Small intestine (tissue), 16 donors: ENCODE measurements at places on chromosomes 2 and 18. TPM values are rescaled to one million over a fixed set of nuclear protein-coding genes. Genes with fewer than 3 reads are reported as not detected.

DNA sequence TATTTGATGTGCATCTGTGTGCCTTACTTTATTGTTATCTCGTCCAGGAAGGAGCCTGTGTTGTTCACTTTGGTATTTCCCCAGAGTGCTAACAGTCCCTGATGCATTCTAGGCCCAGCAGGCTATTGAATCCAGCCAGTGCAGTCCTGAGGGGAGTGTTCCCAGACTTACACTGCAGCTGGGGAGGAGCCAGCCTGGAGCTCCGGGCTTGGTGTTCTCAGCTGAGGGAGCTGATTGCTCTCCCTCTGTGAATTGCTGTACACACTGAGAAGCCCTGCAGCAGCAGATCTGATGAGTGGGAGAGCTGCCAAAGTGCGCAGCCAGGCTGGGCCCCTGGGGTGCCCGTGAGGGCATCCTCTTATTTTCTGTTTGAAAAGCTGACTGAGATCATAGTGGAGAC is 159.2 kb downstream of the GALNT3 start:
- H3K27ac ChIP-seq: no peak overlapping the region
- no peaks in the 10 kb centered on the region for H3K4me1 ChIP-seq
- H3K36me3 ChIP-seq: no peaks in the 10 kb centered on the region
- H3K4me3 ChIP-seq: no peak overlapping the region
- H3K27me3 ChIP-seq: no peaks in the 10 kb centered on the region

DNA sequence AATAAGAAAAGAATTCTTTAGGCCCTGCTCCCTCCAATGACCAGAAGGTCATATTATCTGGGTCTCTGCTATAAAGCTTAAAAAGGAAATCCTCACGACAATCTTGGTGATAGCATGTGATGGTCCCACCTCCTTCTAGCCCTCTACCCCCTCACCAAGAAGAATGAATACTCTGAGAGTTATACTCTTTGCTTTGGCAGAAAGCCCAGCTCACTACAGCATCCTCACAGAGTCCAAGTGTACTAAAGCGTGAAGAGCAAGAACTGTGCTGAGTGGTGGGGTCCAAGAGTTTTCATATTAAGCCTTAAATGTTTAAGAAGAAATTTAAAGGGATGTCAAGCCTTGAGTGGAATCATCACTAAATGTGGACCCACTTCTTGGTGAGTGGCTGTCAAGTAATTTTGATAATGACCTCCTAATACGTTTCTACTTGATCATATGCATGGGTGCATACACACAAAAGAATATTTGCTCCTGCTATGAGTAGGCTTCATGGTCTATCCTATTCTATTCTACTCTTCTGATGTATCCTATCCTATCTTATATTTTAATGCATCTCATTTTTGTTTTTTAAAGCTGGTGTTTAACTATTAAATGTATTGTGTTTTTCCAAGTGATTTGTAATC is 16.5 kb upstream of the SERPINB7 start:
- no peak overlapping the region for H3K4me3 ChIP-seq
- no peaks in the 10 kb centered on the region for H3K27me3 ChIP-seq
- H3K36me3 ChIP-seq: no peaks in the 10 kb centered on the region
- no peaks in the 10 kb centered on the region for H3K4me1 ChIP-seq

The CENPA gene
- 4.8 TPM for polyA plus RNA-seq

The SOCS6 gene
- 42.6 TPM for polyA plus RNA-seq

The SMARCAL1 gene
- 5.4 TPM for polyA plus RNA-seq

The GYPC gene
- 50.5 TPM for polyA plus RNA-seq

DNA sequence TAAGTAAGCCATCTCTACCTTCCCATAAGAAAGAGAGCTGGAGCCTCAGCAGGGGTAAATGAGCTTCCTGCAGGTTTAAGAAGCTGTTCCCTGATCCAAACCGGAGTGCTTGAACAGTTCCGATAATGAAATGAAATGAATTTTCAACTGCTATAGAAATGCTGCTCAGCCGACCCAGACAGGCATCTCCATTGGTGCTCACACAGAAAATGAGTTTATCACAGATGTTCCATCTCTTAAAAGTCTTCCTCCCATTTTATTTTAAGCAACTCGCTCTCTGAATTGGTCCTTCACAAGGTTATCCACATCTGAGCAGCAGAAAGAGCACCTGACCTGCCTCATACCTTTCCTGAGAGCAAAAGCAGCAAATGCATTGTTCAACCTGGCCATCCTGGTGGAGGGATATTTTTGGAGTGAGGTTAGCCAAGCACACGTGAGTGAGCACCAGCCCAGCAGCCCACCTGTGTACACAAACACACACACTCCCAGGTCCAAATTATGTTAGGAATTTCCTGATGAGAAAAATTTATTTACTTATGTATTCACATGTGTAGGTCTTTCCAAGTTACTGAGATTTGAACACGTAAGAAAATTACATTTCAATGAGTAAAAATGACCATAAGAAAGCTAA is 42.2 kb upstream of the CCDC68 start:
- no peaks in the 10 kb centered on the region for H3K36me3 ChIP-seq
- H3K27ac ChIP-seq: no peak overlapping the region
- H3K4me1 ChIP-seq: no peaks in the 10 kb centered on the region

- peak; percentile 43 for DNase-seq
- peak overlapping the region; percentile 32 for H3K27ac ChIP-seq
- H3K27me3 ChIP-seq: no peaks in the 10 kb centered on the region
- no peaks in the 10 kb centered on the region for H3K36me3 ChIP-seq
These were observed 24.5 kb downstream of the KCNF1 start for GRCh38 chr2:10935953-10936942.

- H3K4me1 ChIP-seq: no peaks in the 10 kb centered on the region
- no peak overlapping the region for H3K27ac ChIP-seq
- DNase-seq: no peak
- no peaks in the 10 kb centered on the region for H3K36me3 ChIP-seq
These were observed 36.1 kb downstream of the TRPM8 start for GRCh38 chr2:233953087-233953801.

DNA sequence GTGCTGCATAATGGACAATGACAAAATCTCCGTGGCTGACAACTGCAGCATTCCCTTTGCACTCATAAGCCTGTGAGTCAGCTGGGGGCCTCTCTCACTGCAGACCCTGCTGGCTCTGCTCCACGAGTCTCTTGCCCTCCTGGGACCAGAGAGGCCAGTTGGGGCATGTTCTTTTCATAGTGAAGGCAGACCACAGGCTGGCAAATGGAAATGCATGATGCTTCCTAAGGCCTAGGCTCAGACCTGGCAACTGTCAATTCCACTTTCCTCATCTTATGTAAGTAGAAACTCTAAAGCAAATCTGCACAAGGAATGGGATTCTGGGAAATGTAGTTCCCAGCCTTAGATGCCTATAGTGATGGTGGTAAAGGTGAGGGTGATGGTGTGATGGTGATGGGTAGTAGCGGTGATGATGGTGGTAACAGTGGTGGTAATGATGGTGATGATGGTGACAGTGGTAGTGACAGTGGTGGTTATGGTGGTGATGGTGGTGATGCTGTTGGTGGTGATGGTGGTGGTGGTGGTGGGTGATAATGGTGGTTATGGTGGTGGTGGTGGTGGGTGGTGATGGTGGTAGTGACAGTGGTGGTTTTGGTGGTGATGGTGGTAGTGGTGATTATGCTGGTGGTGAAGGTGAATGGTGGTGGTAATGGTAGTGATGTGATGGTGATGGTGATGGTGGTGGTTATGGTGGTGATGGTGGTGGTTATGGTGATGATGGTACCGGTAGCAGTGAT is 185.8 kb upstream of the ARL4C start:
- no peaks in the 10 kb centered on the region for H3K36me3 ChIP-seq
- H3K27me3 ChIP-seq: no peaks in the 10 kb centered on the region
- H3K4me3 ChIP-seq: no peak overlapping the region
- no peaks in the 10 kb centered on the region for H3K4me1 ChIP-seq
- no peak overlapping the region for H3K27ac ChIP-seq

GRCh38 chr18:79965119-79965902 is 868 bp downstream of the HSBP1L1 start:
- H3K36me3 ChIP-seq: peaks cover 27% of the 10 kb centered on the region
- H3K27me3 ChIP-seq: no peaks in the 10 kb centered on the region
- DNase-seq: peak; percentile 80
- H3K4me1 ChIP-seq: peaks cover 8% of the 10 kb centered on the region
- H3K27ac ChIP-seq: peak overlapping the region; percentile 67

- H3K27ac ChIP-seq: no peak overlapping the region
- no peaks in the 10 kb centered on the region for H3K27me3 ChIP-seq
- no peak overlapping the region for H3K4me3 ChIP-seq
These were observed 27.9 kb upstream of the RNU4ATAC start for GRCh38 chr2:121502781-121503180.

DNA sequence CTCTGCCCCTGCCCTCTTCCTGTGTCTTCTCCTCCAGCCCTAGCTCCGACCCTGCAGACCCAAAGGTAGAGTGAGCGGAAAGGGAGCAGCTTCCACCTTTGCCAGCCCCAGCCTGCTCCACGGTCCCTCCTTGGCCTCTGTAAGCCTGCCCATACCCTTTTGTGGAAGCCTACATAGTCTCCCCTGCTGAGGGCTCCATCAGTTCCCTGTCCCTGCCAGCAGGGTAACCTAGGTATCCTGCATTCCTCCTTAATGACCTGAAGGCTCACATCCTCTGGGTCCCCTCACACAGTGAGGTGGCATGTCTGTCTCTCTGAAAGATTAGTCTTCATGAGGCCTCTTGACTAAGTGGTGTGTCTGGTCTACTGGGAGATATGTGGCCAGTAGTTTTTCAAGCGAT is 20.5 kb upstream of the ACKR3 start:
- no peak overlapping the region for H3K27ac ChIP-seq
- no peak for DNase-seq
- H3K27me3 ChIP-seq: no peaks in the 10 kb centered on the region
- no peak overlapping the region for H3K4me3 ChIP-seq

DNA sequence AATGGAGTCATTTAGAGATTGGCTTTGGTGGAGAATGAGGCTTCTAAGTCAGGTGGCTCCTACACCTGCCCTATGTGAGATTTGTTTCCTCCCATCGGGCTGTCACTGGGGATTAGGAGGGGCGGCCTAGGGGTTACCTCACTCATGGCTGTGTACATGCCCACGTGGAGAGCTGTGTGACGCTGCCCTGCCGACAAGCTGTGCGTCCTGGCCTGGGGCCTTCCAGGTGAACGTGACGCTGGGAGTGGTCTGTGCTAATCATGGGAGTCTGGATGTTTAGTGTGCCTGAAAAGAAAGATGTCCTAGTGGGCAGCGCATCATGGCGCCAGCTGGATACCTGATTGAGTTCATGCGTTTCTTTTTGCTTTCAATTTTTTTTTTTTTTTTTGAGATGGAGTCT is 14.0 kb downstream of the ASB1 start:
- no peak overlapping the region for H3K27ac ChIP-seq
- DNase-seq: no peak
- H3K4me1 ChIP-seq: no peaks in the 10 kb centered on the region
- H3K4me3 ChIP-seq: no peak overlapping the region

The PIEZO2 gene
- not detected for polyA plus RNA-seq

The EDAR gene
- 1.8 TPM for polyA plus RNA-seq

The CEP192 gene
- polyA plus RNA-seq: 29.3 TPM

- H3K36me3 ChIP-seq: no peaks in the 10 kb centered on the region
- H3K4me3 ChIP-seq: no peak overlapping the region
- no peaks in the 10 kb centered on the region for H3K27me3 ChIP-seq
- DNase-seq: no peak
These were observed 278.8 kb downstream of the RND3 start for GRCh38 chr2:150208689-150209088.

The DARS1 gene
- polyA plus RNA-seq: 27.8 TPM

- H3K27ac ChIP-seq: no peak overlapping the region
- H3K27me3 ChIP-seq: peaks cover 2% of the 10 kb centered on the region
- H3K4me1 ChIP-seq: no peaks in the 10 kb centered on the region
- no peaks in the 10 kb centered on the region for H3K36me3 ChIP-seq
- DNase-seq: peak; percentile 39
These were observed 63.5 kb upstream of the ARL5A start for GRCh38 chr2:151891566-151892194.

The RNF138 gene
- polyA plus RNA-seq: 24.7 TPM

DNA sequence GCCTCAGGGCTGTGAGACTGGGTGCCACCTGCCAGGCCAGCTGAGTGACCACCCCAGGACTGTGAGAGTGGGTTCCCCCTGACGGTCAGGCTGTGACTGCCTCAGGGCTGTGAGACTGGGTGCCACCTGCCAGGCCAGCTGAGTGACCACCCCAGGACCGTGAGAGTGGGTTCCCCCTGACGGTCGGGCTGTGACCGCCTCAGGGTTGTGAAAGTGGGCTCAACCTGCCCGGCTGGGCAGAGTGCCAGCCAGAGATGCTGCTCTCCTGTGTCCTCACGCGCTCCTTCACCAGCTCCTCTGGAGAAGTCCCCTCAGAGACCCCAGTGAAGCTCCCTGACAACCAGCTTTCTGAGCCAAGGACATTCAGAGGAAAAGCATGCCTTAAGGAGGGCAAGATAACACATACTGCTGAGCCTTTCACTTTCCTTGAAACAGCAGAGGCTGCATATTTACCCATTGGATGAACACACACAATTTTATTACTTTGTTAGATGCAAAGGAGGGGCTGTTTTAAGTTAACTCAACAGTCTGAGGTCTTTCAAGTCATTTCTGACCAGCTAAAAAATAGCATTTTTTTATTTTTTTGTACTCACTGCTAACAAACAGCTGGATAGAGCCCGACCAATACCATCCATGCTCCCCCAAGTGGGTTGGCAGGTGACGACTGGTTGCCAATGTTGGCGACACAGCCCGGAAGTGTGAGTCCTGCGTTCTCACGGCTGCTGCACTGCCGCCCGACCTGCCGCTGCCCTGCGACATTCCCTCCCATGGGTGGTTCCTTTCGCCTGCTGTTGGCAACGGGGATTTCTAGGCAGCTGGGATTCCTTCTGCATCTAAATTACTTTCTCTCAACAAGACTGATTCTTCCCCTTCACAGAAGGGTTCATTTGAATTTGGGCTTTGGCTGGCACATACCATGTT is 70.7 kb downstream of the NDUFA10 start:
- H3K36me3 ChIP-seq: no peaks in the 10 kb centered on the region
- H3K27ac ChIP-seq: no peak overlapping the region
- H3K4me3 ChIP-seq: no peak overlapping the region
- DNase-seq: no peak
- H3K27me3 ChIP-seq: no peaks in the 10 kb centered on the region
- H3K4me1 ChIP-seq: no peaks in the 10 kb centered on the region

The DCC gene
- polyA plus RNA-seq: 0.03 TPM

DNA sequence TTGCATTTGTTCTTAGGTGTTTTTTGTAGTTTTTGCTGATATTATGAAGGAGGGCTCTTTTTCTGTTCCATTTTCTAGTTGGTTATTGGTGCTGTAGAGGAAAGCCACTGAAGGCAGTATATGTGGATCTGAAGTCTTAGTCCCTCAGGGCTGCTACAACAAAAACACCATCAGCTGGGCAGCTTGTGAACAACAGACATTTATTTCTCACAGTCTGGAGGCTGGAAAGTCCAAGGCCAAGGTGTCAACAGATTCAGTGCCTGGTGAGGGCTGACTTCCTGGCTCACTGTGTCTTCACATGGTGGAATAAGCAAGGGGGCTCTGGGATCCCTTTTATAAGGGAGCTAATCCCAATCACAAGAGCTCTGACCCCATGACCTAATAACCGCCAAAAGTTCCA is 31.4 kb upstream of the HDAC4 start:
- H3K4me3 ChIP-seq: no peak overlapping the region
- no peaks in the 10 kb centered on the region for H3K36me3 ChIP-seq
- no peak for DNase-seq
- peaks cover 2% of the 10 kb centered on the region for H3K27me3 ChIP-seq
- no peak overlapping the region for H3K27ac ChIP-seq
